Tibial nerve (tissue), 4 donors: ENCODE measurements at places on chromosomes 13 and 19.

DNA sequence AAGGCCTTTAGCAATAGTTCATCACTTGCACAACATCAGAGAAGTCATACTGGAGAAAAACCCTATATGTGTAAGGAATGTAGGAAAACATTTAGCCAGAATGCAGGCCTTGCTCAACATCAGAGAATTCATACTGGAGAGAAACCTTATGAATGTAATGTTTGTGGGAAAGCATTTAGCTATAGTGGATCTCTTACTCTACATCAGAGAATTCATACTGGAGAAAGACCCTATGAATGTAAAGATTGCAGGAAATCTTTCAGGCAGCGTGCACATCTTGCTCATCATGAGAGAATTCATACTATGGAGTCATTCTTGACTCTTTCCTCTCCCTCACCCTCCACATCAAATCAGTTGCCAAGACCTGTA lies 19.8 kb downstream of the ZNF583 start:
- no peak for DNase-seq

DNA sequence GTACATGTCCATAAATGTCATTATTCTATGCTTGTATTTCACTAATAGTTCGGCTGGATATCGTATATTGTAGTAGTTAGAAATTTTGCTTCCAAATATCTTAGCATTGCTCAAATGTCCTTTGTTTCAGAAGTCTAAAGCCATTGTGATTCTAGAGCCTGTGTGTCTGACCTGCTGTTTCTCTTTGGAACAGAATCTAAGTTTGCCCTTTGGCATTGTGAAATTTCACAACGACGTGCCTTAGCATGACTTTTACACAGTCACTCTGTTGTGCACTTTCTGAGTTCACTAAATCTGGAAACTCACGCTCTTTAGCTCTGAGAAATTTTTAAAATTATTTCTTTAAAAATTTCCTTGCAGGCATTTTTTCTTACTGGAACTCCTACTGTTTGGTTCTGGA lies 152.2 kb downstream of the TBC1D4 start:
- no peak for DNase-seq

DNA sequence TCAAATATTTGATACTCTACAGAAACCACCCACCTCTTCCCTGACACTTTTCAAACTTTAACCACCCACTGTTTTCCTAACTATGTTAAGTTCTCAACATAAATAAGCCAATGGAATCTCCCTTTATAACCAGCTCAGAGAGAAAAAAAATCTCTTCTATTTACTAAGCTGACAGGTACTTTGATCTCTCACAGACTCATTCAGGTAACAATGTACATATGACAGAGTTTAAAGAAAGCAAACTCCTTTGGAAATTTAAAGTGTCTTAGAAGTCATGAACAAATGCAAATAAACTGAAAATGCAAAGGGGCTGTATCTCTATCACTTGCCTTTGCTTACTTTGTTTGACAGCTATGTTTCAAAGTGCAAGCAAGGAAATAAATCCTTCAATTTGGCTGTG lies 109.3 kb downstream of the KLF12 start:
- no peak for DNase-seq

- DNase-seq, result no peak
Measured at GRCh38 chr19:23523863-23524262, 128.6 kb upstream of the ZNF91 start.

DNA sequence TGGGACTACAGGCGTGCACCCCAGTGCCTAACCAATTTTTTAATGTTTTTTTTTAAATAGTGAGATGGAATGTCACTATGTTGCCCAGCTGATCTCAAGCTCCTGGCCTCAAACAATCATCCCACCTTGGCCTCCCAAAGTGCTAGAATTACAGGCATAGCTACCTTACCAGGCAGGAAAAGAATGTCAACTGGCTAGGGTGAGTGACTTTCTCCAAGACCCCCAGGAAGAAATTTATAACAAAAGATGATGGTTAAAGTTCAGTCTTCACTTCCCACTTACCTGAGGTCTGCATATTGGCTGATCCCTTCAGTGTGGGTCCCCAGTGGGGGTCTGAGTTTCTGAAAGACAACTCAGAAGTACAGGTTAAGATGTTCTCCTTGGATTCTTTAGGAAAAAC lies 893.0 kb downstream of the UQCRFS1 start:
- no peak for DNase-seq

DNA sequence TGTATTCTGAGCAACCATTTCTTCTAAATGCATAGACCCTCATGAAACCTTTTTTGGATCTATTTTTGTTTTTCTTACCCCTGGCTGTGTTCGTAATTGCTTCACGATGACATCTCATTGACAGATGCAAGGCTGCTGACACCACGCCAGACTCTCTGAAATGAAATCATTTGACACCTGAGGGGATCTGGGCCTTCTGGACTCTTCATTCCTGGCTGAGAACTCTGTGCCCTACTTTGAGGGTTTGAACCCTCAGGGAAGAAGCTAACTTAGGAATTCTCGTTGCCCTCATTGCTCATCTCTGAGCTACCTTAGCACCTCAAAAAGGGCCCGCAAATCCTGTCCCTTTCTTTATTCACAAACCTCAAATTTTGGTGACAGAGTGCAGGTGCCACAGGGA lies 40.5 kb upstream of the NBEA start:
- no peak for DNase-seq

DNA sequence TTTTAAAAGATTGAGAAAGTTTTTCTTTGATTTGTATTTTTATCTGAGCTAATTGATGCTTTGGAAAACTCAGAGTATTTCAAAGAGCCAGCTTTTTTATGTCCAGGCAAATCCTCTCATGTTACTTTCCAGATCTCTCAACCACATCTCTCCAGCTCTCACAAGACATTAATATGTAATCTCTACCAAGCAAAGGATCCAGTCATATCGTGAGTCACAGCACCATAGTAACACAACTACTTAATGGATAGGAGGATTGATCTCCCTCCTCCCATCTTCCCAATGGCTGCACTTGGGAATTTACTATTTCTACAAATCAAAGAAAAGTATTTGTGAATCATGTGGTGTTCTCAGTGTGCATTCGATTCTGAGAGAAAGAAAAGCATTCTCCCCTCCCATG lies 63.3 kb downstream of the POU4F1 start:
- DNase-seq, result no peak

- DNase-seq, result no peak
Measured at GRCh38 chr19:35177377-35178274, 23.1 kb downstream of the FXYD5 start.

GRCh38 chr13:101967216-101967615 lies 434.6 kb downstream of the FGF14 start:
- no peak for DNase-seq

- no peak for DNase-seq
Measured at GRCh38 chr19:50777830-50778303, 7.6 kb downstream of the GPR32 start.
